Caudate nucleus (tissue), 63 donors: ENCODE measurements at places on chromosomes 7 and 10.

DNA sequence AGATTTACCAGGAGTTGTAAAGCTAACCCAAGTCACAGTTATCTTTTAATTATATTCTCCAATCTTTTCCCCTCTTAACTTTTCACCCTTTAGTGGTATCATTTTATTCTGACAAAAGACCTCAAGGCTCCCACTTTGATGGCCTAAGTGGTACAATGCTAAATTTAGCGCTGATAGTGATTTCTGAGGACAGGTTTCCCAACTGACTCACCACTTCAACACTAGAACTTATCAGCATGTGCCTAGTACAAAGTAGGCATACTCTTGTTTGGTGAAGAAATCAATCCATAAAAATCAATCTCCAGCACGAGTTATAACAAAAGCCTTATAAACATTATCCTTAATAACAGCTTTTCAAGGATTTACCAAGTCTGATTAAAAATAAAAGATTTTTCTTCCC is 7.5 kb downstream of the SNX13 start:
- DNase-seq, result no peak

DNA sequence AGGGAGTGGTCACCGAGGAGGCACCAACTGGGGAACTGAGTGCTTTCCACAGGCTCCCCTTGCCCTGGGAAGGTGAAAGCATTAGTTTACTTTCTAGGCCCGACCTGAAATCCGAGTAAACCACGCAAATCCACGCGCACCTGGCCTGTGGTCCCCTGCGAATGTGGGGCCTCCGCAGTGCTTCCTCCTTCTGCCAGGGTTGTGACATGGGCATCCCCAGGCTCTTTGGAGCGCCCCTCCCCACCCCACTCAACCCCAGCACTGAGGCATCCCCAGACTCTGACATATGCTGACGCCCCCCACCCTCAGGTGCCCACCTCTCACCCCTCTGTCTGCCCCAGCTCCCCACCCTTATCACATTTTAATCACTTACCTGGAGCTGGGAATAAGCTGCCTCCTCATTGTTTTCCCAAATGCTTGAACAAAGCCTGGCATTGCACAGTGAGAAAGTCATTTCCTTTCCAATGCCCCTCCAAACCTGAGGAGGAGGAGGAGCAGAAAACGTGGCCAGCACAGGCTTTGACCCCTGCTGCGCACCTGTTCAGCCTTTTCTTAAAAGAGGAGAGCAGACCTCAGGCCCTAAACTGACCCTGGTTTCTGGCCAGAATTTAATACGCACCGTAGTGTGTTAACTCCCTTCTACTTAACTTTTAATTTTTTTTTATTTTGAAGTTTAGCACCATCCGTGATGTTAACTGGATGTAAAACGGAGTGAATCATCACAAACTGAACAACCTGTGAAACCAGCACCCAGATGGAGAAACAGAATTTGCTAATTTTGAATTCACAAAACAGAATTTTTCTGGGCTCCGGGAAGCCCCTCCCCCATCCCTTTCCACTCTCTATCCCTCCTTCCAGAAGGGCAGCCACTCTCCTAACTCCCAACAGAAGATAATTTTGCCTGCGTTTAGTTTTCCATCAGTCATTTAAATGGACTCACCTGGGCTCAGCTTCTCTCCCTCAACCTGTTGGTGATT is 129.4 kb downstream of the WDR11 start:
- DNase-seq, result no peak

- DNase-seq, result no peak
These were observed 19.1 kb downstream of the ATXN7L1 start for GRCh38 chr7:105857009-105857952.

DNA sequence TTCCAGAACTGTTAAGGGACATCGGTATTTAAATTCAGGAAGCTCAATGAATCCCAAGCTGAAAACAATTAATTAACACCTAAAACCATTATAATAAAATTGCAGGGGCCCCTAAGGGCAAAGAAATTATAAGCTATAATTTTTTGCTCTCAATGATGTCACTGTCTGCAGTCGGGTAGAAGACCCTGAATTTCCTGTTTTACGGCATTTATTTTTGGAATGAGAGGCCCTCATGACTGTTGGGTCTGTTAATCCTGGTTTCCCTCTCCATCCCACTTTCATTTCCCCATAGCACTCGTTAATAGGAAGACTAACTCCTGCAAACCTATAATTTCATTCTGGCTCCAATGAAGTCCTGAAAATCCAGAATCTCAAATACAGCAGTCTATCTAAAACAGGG is 25.8 kb upstream of the GPR37 start:
- no peak for DNase-seq

GRCh38 chr10:29761916-29762315 is 127.1 kb upstream of the SVIL start:
- no peak for DNase-seq

- DNase-seq, result no peak
These were observed 271.1 kb downstream of the ADARB2 start for GRCh38 chr10:1465993-1466764.

- DNase-seq, result no peak
These were observed 127.8 kb downstream of the PTPN20 start for GRCh38 chr10:47038881-47039561.

DNA sequence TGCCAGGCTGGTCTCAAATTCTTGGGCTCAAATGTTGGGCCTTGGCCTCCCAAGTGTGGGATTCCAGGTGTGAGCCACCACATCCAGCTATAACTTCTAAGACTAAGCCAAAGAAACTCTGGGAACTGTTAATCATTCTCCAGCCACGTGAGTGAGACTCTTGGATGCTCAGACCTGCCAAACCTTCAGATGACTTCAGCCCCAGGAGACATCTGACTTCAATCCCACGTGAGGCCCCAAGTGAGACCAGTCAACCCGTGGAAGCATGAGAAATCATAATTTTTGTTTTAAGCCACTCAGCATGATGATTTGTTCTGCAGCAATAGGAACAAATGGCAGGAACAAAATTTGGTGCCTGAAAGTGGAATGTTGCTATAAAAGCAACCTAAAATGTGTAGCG is 4.3 kb upstream of the PCBD1 start:
- DNase-seq, result no peak

- no peak for DNase-seq
These were observed at the start of gene CNTNAP2 for GRCh38 chr7:146116521-146117222. TSS of gene CNTNAP2 (plus strand) at chr7:146116801. CDS start at chr7:146116877, 76 bp downstream.

- no peak for DNase-seq
These were observed 31.2 kb downstream of the GPRIN2 start for GRCh38 chr10:46525177-46525823.

DNA sequence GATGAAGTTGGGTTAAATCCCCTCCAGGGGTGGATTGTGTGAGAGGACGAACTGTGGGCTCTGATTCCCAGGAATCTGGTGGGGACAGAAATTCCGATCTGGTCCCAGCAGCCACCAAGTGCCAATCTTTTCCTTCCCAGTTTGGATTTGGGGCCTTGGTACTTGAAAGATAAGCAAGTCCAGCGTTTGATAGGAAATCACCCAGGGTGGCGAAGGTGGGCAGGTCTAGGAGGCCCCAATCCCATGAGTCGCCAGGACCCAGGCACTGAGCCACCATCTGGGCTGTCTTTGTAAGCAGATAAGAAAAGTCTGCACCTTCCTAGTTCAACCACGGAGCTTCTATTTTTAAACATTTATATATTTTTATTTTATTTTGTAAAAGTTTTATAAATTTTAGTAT is 122.6 kb upstream of the LSM8 start:
- no peak for DNase-seq

- DNase-seq, result no peak
These were observed 96.2 kb downstream of the C10orf105 start for GRCh38 chr10:71623098-71623985.

DNA sequence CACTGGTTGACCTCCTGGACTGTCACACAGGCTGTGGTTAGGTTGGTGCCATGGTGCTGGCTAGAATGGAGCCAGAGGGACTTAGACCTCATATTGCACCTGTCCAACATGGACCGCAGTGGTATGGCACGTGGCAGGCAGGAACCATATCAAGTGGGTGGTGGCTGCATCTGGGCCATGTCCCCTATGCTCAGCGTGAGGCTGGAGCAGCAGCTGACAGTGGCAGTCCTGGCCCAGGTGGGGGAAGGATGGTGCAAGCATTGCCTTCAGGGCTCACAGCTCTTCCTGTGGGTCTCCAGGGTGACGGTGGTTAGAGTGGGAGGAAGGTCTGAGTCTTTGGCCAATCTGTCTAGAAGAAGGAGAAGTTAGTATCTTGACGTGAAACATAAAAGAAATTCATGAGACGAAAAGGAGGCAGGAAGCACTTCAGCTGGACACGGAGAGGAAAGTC is 54.5 kb upstream of the PFKFB3 start:
- no peak for DNase-seq

- DNase-seq, result no peak
These were observed 31.0 kb downstream of the PRSS2 start for GRCh38 chr7:142801601-142802295.

DNA sequence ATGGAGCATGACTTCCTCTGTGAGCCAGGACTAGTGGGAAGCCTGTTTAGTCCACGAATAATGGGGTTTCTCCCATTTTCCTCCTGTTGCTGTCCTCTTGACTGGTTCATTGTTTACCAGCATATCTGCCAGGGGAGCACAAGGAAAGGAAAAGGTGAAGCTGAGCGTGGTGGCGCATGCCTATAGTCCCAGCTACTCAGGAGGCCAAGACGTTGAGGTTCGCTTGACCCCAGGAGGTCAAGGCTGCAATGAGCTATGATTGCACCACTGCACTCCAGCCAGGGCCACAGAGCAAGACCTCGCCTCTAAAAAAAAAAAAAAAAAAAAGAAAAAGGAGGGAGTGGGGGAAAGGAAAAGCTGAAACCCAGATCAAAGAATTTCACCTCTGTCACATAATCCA is 5.8 kb upstream of the IL2RA start:
- no peak for DNase-seq

GRCh38 chr10:102617816-102618215 is 26.5 kb upstream of the TRIM8 start:
- no peak for DNase-seq

- peak; percentile 67 for DNase-seq
These were observed 238.0 kb upstream of the INHBA start for GRCh38 chr7:41940760-41941343.

DNA sequence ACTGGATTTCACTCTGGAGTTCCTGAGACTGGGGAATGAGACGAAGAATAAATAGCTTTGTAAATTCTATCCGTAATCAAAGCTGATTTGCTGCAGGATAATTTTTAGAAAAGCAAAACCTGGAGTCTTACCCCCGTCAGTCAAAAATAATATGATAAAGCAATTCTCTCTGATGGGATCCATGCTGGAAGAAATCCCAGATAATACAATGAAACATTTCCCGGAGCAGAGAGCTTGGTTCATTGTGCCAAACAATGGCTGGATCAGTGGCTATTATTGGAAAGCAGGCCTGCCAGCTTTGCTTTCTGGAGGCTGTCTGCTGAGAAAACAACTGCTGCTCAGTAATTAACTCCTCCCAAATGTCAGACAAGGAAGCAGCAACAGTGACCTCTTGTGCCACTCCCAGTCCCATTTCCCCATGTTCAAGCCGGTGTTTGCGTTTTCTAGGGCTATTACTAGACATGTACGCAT is 609.4 kb upstream of the PCDH15 start:
- DNase-seq, result peak; percentile 35

- no peak for DNase-seq
These were observed 195.8 kb downstream of the RPS24 start for GRCh38 chr10:78229489-78229888.

GRCh38 chr10:12212454-12212853 is 16.5 kb downstream of the CDC123 start:
- no peak for DNase-seq

DNA sequence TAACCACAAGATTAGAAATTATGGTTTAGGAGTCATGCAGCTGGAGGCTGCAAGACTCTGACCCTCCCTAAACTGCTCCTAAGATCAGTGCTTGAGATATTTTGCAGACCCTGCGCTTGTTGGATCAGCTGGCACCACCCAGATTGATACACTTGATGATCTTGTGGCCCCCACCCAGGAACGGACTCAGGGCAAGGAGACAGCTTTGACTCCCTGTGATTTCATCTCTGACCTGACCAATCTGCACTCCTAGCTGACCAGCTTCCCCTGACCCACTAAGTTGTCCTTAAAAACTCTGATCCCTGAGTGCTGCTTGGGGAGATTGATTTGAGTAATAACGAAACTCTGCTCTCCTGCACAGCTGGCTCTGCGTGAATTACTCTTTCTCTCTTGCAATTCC is 8.0 kb upstream of the RAB18 start:
- no peak for DNase-seq

GRCh38 chr7:69588773-69589172 is 9.5 kb upstream of the AUTS2 start:
- DNase-seq, result no peak

GRCh38 chr7:27601217-27601616 is 61.5 kb downstream of the HIBADH start:
- DNase-seq, result no peak

- no peak for DNase-seq
These were observed 260.1 kb downstream of the SLC25A13 start for GRCh38 chr7:96061844-96062243.

GRCh38 chr10:88138319-88138848 is 275.0 kb downstream of the PTEN start:
- no peak for DNase-seq

GRCh38 chr10:4249841-4250586 is 465.0 kb upstream of the KLF6 start:
- DNase-seq, result no peak

DNA sequence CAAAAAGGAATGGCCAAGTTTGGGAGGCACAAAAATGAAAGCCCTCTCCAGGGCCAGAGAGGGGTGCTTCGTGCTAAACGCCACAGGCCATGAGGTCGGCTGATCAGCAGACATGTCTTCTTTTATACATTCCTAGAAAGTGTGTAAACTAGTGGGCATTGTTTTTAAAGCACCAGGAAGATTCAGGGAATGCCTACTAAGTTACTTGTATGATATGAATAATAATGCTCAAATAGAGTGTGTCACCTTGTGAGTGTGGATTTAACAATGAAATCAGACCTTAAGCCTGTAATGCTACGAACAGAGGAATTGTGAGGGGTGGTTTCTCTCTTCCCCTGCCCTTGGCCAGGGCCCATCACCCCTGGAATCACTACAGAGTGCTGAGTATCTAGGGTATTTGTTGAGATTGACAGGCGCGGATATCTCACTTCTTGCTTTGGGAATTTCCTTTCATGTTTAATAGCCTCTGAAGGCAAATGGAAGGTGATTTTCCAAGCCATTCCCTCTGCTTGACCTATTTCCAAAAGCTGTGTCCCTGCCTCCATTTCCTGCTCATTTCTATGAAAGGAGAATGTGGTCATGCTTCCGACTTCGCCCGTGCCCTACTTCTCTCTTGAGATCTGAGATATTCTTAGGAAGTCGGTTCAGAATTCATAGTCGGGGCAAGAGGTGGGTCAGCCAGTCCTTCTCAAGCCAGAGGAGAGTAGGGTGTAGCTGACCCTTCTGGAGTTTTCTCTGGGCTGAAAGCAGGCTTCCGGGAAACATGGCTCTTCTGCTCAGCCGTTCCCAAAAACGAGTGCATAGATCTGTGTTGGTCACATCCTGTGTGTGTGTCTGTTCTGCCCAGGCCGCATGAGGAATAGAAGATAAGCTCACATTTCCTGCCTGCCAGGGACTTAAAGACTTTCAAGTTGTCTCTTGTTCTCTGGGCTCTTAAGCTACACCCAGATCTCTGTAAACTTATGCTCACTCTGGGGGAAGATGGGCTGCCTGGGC is 167.8 kb upstream of the ITGB1 start:
- DNase-seq, result no peak
